ENCODE measurements at places on chromosomes 2 and 18. TPM values are rescaled to one million over a fixed set of nuclear protein-coding genes. Genes with fewer than 3 reads are reported as not detected.

- no peak for DNase-seq
Measured at GRCh38 chr2:153584244-153584643, 105.7 kb upstream of the RPRM start.

GRCh38 chr18:44704135-44704789 lies 23.6 kb downstream of the SETBP1 start:
- no peak for DNase-seq

- no peak for DNase-seq
Measured at GRCh38 chr2:53572696-53573095, 194.9 kb upstream of the CHAC2 start.

- DNase-seq, result no peak
Measured at GRCh38 chr2:67055387-67056304, 341.5 kb upstream of the ETAA1 start.

Gene MAL
- 5.0 TPM for total RNA-seq

Gene ADD2
- under 0.01 TPM for total RNA-seq

DNA sequence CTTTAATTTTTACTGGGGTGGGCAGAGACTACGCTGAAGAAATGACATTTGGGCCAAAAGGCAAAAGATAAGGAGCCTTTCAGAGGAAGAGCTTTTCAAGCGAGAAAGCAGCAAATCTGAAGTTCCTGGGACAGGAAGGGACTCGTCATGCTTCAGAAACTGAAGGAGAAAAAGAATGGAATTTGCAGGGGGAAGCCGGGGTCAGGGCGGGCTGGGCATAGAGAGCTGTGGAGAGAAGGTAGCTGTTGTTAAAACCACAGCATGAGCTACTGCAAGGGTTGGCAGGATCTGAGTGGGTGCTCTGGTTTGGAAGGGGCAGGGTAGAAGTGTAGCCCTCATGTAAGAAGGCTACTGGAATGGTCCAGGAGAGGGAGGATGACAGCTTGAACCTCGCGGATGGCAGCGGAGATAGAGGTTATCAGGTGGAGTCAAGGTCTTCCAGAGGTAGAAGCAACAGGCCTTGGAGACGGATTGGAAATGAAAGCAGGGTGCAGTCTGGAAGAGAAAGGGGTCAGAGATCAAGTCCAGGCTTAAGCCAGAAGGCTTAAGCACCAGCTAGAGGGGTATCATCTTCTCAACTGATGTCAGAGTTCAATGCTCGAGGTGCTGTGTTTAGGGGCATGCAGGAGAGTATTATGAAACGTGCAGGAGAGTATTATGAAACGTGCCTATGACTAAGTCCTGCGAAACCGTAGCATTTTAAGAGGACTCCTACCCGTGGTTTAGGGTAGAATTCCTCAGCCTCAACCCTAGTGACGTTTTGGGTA lies 18.9 kb downstream of the ATP8B1 start:
- no peak for DNase-seq

- DNase-seq, result no peak
Measured at GRCh38 chr2:202814226-202814625, 57.3 kb downstream of the ICA1L start.

GRCh38 chr2:38432820-38433606 lies 55.9 kb upstream of the ATL2 start:
- no peak for DNase-seq

GRCh38 chr2:63861220-63861822 lies 19.6 kb downstream of the UGP2 start:
- DNase-seq, result no peak

Gene KCNE4
- 1.9 TPM for total RNA-seq

Gene ARHGEF33
- 1.3 TPM for total RNA-seq

- no peak for DNase-seq
Measured at GRCh38 chr2:53724536-53724935, 43.1 kb upstream of the CHAC2 start.

- DNase-seq, result no peak
Measured at GRCh38 chr2:40127890-40128557, 323.9 kb downstream of the SLC8A1 start.

DNA sequence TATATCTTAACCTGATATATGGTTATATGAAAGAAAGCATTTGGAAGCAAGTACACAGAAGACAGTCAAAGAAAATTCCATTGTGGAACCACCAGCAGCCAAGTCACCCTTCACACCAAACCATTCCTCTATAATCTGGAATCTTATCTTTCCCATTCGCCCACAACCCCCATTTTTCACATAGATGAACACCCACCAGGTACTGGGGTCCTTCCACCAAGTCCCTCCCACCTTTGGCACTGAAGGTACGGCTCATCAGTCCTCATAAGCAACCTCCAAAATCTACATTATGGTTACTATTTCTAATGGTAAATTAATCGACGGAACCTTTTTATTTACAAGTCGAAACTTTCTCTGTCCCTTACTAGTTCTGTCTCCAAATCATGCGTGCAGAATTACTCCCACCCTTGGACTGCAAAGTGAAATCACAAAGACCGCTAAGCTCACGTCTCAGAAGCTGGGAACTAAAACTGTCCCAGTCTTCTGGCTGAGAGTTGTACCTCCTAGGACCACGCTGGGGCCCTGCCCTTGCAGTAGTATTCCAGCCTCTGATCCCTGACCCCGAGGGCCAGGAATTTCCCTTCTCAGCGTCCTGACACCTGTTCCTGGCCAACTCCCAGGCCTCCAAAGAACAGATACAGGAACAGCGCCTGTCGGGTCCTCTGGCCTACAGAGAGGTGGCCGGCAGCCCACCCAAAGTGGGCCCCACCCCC lies 702 bp downstream of the OLA1 start:
- DNase-seq, result no peak

Gene FMNL2
- total RNA-seq, result 52.4 TPM

- DNase-seq, result no peak
Measured at GRCh38 chr2:33238111-33238510, 238.3 kb upstream of the RASGRP3 start.

Data from upper lobe of left lung (tissue), 6 donors.